Naive thymus-derived CD4-positive, alpha-beta T cell (primary cell): ENCODE measurements at places on chromosomes 13 and 19.

DNA sequence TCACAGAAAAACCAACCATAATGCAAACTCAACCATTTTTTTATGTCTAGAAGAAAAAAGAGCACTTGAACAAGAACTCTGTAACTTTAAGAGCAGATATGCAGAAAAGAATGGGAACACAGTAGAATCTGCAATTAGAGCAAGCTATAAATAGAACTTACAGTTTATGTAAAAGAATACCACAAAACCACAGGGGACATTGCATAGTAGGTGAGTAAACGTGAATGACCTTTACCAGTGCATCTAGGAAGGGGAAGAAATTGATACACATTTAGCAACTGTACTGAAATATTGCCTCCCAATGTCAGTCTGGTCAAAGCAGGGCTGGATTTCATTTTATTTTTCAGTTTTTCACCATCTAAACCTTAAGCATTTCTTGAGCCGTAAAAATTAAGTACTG, 242.2 kb upstream of the EDNRB start:
- no peak for DNase-seq

- no peak for DNase-seq
These were observed 1316.7 kb upstream of the SLC10A2 start for GRCh38 chr13:104382951-104383350.

DNA sequence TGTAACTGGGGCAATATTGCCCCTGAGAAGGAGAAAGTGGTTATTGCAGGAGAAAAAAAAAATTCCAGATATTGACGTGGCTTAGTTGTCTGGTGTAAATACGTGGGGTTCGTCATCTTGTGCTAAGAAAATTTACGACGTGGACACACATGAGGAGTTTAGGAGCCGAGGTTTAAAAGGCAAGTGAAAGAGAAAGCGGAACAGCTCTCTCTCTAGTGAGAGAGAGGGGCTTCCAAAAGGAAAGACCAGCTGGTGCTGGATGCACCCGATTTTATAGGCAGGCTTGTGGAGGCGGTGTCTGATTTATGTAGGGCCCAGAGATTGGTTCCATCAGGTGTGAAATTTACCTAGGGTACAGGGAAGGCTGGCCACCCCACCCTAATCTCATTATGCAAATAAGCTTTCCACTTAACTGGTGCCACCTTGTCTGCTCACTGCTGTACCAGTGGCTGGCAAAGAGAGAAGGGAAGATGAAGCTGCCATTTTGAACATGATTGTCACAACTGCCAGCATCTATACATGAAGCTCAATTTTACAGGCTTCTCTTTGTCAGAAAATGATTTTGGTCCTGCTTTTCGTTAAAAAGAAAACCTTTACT, 845.1 kb downstream of the DACH1 start:
- DNase-seq: no peak

DNA sequence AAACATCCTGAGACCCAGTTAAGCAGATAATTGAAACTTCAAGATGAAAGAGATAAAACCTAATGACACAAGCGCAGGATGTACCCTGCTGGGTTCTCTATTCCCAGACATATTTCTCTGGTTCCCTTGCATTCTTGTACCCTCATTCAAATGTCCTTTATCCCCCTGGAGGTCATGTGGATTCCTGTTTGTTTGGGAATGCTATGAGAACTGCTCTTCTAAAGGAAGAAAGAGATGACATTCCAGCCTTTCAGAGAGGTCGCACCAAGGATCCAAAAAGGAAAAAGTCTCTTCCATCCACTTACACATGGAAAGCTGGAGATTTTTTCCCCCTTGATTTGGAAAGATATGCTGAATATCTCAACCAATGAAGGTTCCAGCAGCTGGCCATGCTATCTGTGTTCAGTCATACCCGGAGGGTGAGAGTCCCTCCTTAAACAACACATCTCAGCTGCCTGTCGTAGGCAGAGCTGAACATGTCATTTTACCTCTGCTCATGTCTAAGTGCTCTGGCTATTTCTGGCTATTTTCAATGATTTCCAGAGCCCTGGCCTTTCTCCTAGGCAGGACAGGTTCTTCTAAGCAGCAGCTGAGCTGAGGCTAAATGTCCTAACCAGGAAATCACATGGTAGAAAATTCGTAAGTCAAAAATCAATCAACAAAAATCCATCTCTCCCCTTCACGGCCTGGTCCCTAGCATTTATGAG, 52.5 kb downstream of the C13orf42 start:
- DNase-seq: no peak

DNA sequence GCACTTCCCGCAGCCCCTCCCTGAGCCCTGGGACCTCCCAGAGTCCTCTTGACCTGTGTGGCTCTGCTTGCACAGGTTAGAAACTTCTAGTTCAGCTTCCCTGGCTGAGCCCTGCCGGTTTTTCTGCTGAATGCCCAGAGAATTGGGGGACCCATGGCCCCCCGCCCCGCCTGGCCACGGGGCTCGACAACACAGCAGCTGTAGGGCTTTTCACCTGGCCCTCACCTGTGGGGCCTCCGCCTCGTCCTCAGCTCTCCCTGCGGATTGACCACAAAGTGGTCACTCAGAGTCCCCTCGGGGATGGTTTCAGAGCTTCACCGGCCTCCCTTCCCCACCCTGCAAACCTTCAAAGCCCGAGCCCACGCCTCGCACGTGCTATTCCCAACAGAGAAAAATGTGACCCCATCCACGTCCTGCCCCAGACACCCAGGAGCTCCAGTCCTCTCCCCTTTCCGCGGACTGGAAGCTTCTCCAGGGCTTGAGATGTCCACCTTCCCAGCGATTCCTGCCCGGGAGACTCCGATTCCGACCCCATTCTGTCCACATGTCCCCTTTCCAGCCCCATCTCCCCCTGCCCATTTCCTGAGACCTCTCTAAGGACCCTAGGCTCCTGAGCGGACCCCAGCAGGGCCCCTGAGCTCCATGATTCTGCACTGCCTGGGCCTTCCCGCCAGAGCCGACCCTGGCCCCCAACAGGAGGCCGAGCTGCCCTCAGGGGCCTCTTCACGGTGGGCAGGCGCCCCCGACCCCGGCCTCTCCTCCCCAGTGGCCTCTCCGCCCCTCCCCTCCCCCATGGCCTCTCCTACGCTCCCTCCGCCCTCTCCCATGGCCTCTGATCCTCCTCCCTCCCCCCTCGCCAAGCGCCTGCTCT, 41.9 kb downstream of the ANKRD10 start:
- DNase-seq: no peak

- DNase-seq: no peak
These were observed 538 bp downstream of the ZNF428 start for GRCh38 chr19:43618921-43619261.

GRCh38 chr13:77267362-77267761, 59.5 kb downstream of the MYCBP2 start:
- no peak for DNase-seq

GRCh38 chr19:9043524-9043923, 33.3 kb upstream of the MUC16 start:
- no peak for DNase-seq

DNA sequence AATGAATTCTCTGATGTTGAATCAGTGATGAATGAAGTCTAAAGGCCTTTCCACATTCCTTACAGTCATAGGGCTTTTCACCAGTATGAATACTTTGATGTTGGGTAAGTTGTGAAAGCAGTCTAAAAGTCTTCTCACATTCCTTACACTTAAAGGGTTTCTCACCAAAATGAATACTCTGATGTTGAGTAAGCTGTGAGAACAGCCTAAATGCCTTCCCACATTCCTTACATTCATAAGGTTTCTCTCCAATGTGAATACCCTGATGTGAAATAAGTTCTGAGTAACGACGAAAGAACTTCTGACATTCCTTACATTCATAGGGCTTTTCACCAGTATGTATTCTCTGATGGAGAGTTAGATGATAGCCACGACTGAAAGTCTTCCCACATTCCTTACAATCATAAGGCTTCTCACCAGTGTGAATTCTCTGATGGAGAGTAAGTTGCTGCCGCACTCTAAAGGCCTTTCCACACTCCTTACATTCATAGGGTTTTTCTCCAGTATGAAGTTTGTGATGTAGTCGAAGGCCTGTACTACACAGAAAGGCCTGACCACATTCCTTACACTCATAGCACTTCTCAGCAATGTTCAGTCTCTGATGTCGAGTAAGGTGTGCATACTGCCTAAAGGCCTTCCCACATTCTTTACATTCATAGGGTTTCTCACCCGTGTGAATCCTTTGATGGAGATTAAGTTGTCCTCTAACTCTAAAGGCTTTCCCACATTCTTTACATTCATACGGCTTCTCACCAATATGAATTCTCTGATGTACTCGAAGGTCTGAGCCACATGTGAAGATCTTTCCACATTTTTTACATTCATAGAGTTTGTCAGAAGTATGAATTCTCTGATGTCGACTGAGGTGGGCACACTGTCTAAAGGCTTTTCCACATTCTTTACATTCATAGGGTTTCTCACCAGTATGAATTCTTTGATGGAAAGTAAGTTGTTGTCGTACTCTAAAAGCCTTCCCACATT, 19.9 kb downstream of the ZFP30 start:
- no peak for DNase-seq

- DNase-seq: no peak
These were observed 37.4 kb downstream of the PCDH9 start for GRCh38 chr13:67192751-67193150.

DNA sequence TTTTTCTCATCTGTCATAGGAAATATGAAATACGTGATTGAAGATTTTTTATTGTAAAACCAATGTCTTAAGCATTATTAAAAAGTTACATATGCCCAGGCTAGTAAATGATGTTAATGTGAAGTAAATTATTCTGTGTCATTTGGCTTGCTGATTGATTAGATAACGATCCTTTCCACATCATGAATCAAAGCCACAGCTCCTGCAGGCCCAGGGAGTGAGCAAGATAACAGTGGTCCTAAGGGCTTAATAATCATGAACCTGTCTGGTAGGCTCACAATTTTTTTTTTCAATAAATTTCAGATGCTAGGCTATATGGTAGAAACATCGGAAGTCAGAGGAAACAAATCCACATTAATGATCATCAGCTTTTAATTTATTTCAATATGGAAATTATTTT, 269.0 kb upstream of the SLC10A2 start:
- DNase-seq: no peak

GRCh38 chr13:59492030-59492636, 671.6 kb downstream of the DIAPH3 start:
- DNase-seq: no peak
